ENCODE measurements at places on chromosomes 1 and 21. TPM values are rescaled to one million over a fixed set of nuclear protein-coding genes. Genes with fewer than 3 reads are reported as not detected.

- H3K27ac ChIP-seq, result no peak overlapping the region
- H3K27me3 ChIP-seq, result no peaks in the 10 kb centered on the region
- H3K4me3 ChIP-seq, result no peak overlapping the region
- no peak for DNase-seq
- H3K4me1 ChIP-seq, result peaks cover 10% of the 10 kb centered on the region
- H3K36me3 ChIP-seq, result no peaks in the 10 kb centered on the region
Measured at GRCh38 chr1:116477429-116477828, 93.4 kb downstream of the CD58 start.

DNA sequence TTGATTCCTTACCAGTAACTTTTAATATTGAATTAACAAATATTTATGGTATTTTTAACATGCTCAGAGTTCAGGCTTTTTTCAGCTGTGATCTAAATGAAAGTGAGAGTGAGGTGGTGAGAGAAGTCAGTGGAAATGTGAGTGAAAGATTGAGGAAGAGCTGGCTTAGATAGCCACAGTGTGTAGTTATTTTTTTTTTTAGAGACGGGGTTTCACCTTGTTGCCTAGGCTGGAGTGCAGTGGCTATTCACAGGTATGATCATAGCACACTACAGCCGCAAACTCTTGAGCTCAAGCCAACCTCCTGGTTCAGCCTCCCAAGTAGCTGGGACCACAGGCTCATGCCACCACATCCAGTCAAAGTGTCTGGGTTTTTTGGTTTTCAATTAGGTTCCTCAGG is 10.9 kb downstream of the RNF11 start:
- DNase-seq, result no peak
- H3K27ac ChIP-seq, result peak overlapping the region; percentile 26
- no peaks in the 10 kb centered on the region for H3K27me3 ChIP-seq
- peaks cover under 1% of the 10 kb centered on the region for H3K36me3 ChIP-seq
- H3K4me1 ChIP-seq, result peaks cover 2% of the 10 kb centered on the region

DNA sequence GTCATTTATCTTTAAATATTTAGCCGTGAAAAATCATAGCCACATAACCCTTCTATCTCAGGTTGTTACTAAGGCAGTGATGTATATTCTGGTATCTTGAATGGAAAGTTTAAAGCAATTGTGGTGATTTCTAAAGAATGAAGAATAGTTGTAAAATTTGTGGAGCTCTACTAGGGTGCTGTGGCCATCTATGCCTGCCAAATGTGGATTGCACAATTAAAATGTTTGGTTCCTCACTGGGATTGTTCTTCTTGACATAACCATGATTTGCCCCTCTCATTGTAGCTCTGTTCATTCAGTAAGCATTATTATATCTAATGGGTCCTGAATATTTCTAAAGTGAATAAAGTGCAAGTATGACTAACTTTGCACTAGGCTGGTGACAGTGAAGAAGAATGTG is 50.1 kb downstream of the AK4 start:
- H3K27ac ChIP-seq, result no peak overlapping the region
- peaks cover 4% of the 10 kb centered on the region for H3K36me3 ChIP-seq
- no peaks in the 10 kb centered on the region for H3K27me3 ChIP-seq
- H3K4me3 ChIP-seq, result no peak overlapping the region

DNA sequence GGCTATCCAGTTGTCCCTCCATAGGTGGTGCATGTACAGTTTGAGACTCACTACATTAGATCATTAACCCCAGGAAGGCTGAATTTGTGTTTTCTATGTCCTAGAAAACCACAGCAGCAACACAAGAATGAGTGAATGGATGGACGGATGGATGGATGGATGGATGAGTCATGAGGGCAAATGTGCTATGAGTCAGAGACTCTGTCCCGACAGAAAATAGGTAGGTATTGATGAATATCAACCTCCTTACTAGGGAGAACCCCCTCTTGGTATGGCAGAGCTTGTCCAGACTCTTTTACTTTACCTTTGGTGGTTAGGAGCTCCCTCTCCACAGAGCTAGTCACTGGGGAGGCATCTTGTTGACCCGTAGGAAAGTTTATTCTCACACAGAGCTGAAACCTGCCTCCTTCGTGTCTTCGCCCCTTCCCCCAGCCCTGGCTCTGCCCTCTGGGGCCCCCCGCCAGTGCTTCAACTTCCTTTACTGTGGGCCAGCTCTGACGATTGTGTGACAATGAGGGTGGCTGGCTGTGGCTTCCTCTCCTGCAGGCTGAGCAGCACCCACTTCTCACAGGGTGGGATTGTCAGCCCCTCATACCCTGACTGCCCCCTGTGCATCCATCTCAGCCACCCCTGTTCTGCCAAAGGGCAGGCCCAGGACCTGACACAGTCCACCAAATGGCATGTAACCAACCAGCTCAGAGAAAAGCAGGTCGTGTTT is 145.2 kb downstream of the FOXD2 start:
- H3K4me3 ChIP-seq, result no peak overlapping the region
- H3K27ac ChIP-seq, result no peak overlapping the region
- peak; percentile 21 for DNase-seq
- peaks cover 52% of the 10 kb centered on the region for H3K27me3 ChIP-seq
- H3K36me3 ChIP-seq, result no peaks in the 10 kb centered on the region

DNA sequence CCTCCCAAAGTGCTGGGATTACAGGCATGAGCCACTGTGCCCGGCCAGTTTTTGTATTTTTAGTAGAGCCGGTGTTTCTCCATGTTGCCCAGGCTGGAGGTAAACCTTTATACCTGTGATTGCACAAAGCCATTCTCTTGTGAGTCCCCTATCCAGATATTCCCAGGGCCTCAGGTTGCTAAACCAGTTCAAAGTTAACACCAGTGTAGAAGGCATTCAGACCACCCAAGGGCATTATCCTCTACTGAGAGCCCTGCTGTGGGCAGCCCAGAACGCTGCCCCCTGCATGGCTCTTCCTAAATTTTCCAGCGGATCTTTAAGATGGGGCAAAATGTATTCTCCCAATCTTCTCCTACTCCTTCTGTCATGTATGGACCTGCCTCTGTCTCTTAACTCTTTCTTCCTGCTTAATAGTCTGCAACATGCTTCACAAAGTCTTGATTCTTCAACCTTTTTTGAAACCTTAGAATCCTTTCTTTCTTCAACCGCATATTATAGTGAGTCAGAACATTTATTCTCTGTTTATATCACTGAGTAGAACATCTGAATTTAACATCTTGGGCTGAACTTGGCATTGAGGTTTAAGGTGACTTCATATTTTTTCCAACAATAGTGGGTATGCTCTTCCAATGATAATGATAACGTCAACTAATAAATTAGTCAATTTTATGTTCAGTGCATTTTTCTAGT is 36.0 kb downstream of the UBE4B start:
- DNase-seq, result no peak
- H3K36me3 ChIP-seq, result peaks cover 5% of the 10 kb centered on the region
- H3K27me3 ChIP-seq, result no peaks in the 10 kb centered on the region
- H3K4me3 ChIP-seq, result no peak overlapping the region

Gene TAS1R1
- total RNA-seq, result not detected

DNA sequence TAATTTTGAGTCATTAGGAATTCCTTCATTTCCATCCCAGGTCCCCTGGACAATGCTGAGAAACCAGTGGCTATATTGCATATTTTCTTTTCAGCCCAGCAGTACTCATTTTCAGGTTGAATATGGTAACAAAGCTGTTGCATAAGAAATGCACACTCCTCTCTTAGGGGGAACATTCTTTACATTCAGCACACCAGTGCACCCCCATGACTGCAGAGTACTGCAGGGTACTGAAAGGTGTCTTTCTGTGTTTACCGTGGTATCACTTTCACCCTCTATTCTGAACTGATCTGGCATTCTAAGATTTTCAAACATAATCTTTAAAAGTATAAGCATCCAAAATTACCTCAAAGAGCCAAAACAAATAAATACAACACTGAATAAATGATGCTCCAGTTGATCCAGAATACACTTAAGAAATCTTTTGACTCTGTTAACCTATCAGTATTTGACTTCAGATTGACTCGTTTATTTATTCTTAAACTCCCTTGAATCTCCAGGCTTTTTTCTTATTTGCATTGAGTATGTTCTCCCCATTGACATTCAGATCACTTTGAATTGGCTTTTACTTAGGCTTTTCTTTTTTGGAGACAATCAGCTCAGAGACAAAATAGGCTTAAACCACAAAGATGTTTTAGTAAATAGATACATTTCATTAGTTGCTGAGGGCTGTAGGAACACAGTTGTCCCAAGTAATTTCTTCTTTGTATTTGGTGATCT is 213.6 kb downstream of the NFIA start:
- DNase-seq, result no peak
- peak overlapping the region; percentile 21 for H3K27ac ChIP-seq
- no peak overlapping the region for H3K4me3 ChIP-seq
- no peaks in the 10 kb centered on the region for H3K27me3 ChIP-seq

Gene SAMSN1
- total RNA-seq, result 0.27 TPM

DNA sequence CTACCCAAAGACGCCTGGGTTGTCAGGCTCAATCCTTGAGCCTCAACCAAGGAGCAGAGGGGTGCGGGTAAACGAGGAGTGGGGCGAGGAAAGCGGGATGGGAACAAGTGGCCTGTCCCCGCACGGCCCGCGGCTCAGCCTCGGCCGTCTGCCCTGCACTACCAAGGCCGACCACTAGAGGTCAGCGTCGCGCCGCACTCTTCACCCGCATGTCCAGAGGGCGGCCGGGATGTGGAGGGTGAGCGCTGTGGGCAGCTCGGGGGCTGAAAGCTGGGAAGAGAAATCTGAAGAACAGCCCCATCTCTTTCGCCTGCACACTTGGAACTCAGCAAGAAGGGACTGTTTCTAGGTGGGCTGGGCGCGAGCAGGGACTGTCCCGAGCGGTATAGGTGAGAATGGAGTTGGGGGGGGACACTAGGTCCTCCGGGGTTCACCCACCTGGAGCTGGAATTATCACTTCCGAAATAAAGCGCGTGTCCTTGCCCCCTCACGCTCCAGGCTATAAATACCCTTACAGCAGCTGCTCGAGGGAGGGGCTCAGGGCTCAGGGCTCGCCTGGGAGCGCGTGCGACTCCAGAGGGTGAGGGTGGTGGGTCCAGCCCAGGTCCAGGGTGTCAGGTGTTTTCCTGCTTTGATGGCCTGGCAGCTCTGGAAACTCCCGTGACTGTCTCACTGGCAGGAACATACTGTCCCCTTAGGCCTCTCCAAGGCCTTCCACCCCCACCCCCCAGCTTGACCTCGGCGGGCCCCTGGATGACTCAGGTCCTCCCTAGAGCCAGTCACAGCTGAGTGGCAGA is 9.8 kb downstream of the SLC30A2 start:
- no peaks in the 10 kb centered on the region for H3K36me3 ChIP-seq
- DNase-seq, result peak; percentile 96
- peak overlapping the region; percentile 94 for H3K4me3 ChIP-seq
- peaks cover 2% of the 10 kb centered on the region for H3K27me3 ChIP-seq

GRCh38 chr1:28860332-28861073 is 48.5 kb downstream of the OPRD1 start:
- H3K27me3 ChIP-seq, result no peaks in the 10 kb centered on the region
- H3K4me3 ChIP-seq, result no peak overlapping the region
- DNase-seq, result no peak
- peaks cover 4% of the 10 kb centered on the region for H3K4me1 ChIP-seq
- H3K27ac ChIP-seq, result no peak overlapping the region

DNA sequence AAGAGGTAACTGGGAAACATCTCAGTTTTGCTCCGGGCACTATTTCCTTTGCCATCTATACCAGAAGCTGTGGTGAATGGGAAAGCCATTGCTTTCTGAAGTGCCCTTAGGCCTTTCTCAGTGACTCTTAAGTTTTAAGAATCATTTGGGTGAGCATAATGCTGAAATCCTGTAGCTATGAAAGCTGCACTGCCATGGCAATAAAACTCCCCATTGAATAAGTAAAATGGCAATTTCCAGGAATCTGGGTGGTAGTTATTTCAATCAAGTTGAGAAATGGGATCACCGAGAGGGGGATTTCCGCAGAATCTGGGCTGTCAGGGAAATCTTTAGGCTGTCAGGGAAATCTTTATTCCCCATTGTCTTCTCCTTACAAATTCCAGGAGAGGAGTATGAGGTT is 26.8 kb upstream of the MACF1 start:
- no peaks in the 10 kb centered on the region for H3K27me3 ChIP-seq
- H3K27ac ChIP-seq, result no peak overlapping the region
- no peak for DNase-seq
- peaks cover 41% of the 10 kb centered on the region for H3K4me1 ChIP-seq
- H3K36me3 ChIP-seq, result peaks cover 7% of the 10 kb centered on the region

- H3K4me1 ChIP-seq, result peaks cover 13% of the 10 kb centered on the region
- no peak overlapping the region for H3K4me3 ChIP-seq
- H3K27me3 ChIP-seq, result no peaks in the 10 kb centered on the region
Measured at GRCh38 chr1:229004066-229004833, 266.7 kb upstream of the RAB4A start.

- DNase-seq, result no peak
- no peak overlapping the region for H3K27ac ChIP-seq
- H3K36me3 ChIP-seq, result peaks cover 7% of the 10 kb centered on the region
Measured at GRCh38 chr1:219066631-219067349, 106.9 kb upstream of the LYPLAL1 start.

GRCh38 chr1:25858494-25858893 is 763 bp downstream of the AUNIP start:
- H3K36me3 ChIP-seq, result peaks cover 14% of the 10 kb centered on the region
- peak overlapping the region; percentile 87 for H3K4me3 ChIP-seq
- no peak for DNase-seq
- peaks cover 24% of the 10 kb centered on the region for H3K4me1 ChIP-seq
- peak overlapping the region; percentile 80 for H3K27ac ChIP-seq

DNA sequence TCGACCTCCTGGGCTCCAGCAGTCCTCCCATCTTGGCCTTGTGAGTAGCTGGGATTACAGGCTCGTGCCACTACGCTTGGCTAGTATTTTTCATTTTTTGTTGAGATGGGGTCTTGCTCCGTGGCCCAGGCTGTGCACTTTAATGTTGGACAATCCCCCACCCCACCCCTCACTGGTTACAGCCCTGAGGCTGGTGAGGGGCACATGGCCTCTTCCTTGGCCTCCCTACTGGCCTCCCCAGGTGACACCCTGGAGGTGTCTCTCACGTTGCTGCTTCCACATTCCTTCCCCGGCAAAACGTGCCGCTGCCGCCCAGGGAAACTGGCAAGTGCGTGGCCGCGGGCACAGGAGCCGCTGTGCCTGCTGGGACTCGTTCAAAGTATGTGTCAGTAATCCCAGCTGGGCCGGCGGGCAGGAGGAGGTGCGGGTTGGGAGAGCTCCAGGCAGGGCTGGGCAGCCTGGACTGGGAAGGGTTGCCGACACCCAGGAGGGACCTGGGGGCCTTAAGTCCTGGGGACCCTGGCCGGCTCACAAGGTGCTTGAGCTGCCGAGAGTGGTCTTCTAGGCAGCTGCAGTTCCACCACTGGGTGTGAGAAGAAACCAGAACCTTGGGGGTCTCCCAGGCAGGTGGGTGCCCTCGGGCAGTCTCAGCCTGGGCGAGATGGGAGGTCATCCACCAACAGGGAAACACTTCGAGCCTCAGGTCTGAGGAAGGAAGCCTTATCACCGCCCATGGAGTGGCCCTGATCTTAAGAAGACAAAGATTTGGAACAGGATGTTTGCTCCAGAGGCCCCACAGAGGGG is 6.5 kb downstream of the WNT3A start:
- no peak overlapping the region for H3K4me3 ChIP-seq
- H3K36me3 ChIP-seq, result no peaks in the 10 kb centered on the region
- H3K27me3 ChIP-seq, result peaks cover 68% of the 10 kb centered on the region
- H3K4me1 ChIP-seq, result peaks cover 6% of the 10 kb centered on the region
- DNase-seq, result no peak

Gene LRRC42
- total RNA-seq, result 43.4 TPM

GRCh38 chr1:183956559-183957188 is 80.9 kb downstream of the COLGALT2 start:
- H3K27me3 ChIP-seq, result no peaks in the 10 kb centered on the region
- H3K4me3 ChIP-seq, result no peak overlapping the region
- no peak overlapping the region for H3K27ac ChIP-seq
- H3K4me1 ChIP-seq, result no peaks in the 10 kb centered on the region
